ENCODE measurements at places on chromosomes 2 and 18. TPM values are rescaled to one million over a fixed set of nuclear protein-coding genes. Genes with fewer than 3 reads are reported as not detected.

- no peak for DNase-seq
Measured at GRCh38 chr2:27194538-27195354, 17.1 kb upstream of the ATRAID start.

GRCh38 chr2:128273469-128274081 lies 45.1 kb downstream of the HS6ST1 start:
- DNase-seq, result no peak

DNA sequence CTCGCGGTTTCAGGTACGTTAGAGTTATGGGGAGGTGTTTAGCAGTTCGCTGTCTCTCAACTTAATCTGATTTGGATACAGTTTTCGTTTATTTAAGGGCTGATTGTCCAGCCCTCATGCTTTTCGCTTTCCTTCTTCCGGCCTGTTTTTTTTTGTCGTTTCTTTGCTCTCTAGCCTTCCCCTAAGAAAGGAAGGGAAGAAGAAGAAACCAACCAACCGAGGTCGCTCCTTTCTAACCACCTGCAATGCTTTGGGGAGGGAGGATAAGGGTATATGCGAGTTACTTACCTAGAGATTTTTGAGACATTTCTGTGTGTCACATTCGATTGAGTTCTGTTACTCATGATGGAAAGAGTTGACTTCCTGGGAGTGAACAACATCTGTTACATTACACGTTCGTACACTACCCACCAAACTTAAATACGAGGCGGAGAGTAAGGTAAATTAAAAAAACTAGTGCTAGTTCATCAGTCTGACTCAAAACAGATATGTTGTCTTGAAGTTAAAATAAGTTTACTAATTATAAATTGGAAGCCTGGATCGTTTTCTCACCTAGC lies 918 bp downstream of the EIF5B start:
- no peak for DNase-seq

GRCh38 chr2:152542995-152543481 lies 174.2 kb downstream of the PRPF40A start:
- no peak for DNase-seq

DNA sequence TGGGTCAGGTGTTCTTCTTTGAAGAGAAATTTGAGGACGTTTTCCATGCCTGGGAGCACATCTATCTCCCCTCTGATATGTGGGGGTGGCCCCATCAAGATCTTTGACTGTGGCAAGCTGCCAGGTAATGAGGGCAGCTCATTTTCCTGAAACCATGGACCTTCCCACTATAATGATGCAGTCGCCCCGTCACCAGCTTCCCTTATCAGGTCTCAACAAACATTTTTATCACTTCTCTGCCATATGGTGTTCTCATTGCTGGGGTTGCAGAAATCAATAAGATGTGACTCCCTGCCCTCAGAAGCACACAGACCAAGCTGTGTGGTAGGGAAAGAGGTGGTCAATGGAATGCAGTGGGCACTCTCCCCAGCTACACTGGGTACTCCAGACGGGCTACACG lies 48.4 kb upstream of the B3GNT7 start:
- DNase-seq, result no peak

- DNase-seq, result no peak
Measured at GRCh38 chr2:158464426-158465281, 7.9 kb downstream of the PKP4 start.

- peak; percentile 40 for DNase-seq
Measured at GRCh38 chr18:5106730-5107129, 90.3 kb downstream of the AKAIN1 start.

GRCh38 chr2:152971685-152972084 lies 253.3 kb downstream of the ARL6IP6 start:
- DNase-seq, result no peak

DNA sequence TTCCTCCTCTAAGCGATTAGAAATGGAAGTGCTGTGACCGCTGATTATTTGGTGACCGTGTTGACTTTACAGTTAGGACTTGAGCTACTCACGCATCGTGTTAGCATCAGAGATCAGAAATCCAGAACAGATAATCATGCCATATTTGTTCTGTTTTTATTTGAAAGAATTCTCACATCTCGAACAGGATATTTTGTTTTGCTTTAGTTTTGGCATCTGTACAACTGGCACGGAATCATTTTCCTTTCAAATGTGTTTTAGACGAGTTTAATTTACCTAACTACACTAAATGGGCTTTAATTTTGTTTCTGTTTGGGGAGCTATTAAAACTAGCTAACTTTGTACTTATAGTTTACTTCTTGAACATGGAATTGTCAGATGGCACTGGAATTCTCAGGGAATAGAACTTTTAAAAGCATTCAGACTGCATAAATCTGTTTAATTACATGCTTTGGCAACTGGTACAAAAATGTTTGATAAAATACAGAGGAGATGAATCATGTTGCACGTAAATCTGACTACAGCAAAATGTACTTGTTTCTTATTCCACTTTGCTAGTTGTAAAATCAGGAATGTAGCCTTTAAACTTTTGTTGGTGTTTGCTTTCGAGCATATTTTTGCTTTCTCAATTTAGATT lies 1.4 kb downstream of the ITPRID2 start:
- no peak for DNase-seq

C18orf54 gene
- polyA plus RNA-seq, result 2.2 TPM
